ENCODE measurements at places on chromosomes 1 and 21.

DNA sequence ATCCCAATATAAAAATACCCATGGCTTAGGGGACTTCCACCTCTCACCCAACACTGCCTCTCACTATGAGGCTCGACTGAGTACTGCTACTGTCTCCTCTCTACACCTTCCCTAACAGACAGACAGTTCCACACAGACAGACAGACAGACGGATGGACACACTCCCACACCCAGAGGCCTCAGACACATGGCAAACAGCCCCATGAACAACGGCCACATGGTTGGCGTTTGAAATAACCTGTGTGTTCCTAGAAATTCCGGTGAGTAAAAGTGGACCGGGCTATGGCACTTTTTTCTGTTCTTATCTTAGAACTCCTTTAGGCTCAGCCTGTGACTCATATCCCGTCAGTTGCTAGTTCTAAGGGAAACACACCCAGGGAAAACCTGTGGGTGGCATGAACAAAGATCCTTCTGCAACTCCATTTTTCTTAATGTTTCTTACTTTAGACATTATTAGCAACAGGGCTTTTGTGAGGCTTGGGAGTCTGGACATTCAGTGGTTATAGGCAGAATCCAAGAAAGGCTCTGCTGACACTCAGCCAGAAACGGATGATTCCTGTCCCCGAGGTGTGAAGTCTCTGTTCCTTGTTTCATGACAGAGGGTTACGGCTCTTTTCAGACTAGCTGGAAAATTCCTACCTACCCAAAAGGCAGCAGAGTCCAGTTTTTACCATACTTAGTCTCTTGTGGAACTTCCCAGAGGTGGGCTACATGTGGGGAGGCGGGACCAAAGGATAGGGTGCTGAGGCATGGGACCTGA lies 90.5 kb upstream of the TLR5 start:
- DNase-seq, result no peak

DNA sequence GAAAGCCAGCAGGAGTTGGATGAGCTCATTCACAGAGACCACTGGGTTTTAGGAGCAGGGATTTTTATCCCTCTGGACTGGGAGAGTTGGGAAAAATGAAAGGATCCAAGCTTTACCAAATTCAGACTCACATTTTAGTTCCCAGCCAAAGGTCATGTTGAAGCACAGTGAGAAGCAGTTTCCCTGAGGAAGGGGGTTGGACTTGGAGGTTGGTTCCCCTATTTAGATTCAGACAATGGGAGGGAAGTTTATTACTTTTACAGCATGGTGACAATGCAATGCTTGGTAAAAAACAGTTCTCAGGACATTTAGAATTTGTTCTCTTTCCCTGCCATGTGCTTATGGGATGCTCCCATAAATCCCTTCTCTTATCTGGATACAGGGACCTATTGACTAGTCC lies 57.3 kb upstream of the ZNF648 start:
- DNase-seq, result no peak

DNA sequence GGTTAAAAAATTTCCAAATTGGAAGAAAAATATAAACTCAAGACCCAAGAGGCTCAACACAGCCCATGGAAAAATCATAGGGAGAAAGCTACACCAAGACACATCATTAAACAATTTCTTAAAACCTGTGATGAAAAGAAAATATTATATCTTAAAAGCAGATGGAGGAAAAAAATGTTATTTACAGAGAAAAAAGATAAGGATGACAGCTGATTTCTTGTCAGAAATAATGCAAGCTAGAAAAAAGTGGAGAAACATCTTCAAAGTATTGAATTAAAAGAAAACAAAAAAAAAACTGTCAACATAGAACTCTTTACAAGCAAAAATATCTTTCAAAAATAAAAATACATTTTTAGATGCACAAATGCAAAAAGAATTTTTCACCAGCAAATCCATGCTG lies 930.5 kb downstream of the ADGRL2 start:
- DNase-seq, result no peak

GRCh38 chr1:216566641-216567205 lies 143.5 kb upstream of the USH2A start:
- no peak for DNase-seq

DNA sequence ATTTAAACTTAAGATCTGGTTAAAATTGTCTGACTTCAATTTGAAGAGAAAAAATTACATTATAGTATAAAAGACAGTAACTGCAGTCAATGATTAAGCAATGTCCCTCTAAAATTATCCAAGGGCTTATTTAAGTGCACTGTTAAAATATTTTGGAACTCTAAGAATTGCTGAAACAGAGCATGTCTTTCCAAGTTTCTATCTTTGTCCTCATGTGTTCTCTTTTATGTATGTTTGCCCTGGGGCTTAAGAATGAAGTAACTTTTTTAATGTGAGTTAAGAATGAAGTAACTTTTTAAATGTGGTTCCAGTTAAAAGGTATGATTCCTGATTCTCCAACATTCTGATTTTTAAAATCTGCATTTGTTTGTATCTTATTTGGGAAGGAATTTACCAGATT lies 69.0 kb upstream of the MARK1 start:
- no peak for DNase-seq

- no peak for DNase-seq
These were observed 19.8 kb upstream of the UAP1 start for GRCh38 chr1:162541619-162542141.

DNA sequence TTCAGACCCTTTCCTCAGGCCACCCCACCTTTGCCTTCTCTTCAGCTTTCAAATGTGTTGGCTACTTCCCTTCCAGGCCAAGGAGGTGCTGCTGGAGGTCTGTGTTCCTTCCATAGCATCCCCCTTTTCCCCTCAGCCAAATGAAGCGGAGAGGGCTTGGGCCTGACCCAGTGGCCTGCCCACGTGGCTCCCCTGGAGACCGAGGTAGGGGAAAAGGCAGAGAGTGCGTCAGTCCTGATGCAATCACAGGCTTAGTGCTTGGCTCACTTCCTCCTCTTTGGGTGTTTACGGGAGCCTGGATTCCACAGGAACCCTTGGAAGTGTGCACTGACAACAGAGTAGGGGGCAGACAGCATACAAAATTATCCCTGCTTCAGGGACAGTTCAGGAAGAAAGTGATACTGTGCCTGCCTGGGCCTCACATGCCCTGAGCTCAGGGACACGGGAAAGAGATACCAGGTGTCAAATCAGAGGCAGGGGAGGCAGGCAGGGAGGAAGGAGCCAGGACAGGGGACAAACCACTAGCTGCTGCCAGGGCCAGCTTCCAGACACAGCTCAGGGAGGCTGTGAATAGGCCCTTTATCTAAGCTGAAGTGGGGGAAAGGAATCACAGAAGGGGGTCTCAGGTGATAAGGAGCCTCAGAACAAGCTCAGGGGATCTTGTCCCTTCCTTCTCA lies 16.6 kb upstream of the PTP4A2 start:
- no peak for DNase-seq

- no peak for DNase-seq
These were observed 178.6 kb downstream of the GPR52 start for GRCh38 chr1:174626031-174627025.

GRCh38 chr1:1542766-1543705 lies 2.6 kb upstream of the TMEM240 start:
- no peak for DNase-seq

DNA sequence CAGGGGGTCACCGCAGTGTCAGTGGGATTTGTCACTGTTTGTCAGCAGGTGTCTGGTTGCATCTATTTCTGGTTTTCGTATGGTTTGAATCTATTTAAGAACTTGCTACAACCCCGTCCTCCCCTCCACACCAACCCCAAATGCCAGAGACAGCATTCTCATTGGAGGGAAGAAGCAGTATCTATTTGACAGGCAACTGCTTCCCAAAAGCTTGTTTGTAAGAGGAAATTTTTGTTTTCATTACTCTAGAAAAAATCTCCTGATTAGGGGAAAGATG lies 54.4 kb downstream of the NR5A2 start:
- no peak for DNase-seq

DNA sequence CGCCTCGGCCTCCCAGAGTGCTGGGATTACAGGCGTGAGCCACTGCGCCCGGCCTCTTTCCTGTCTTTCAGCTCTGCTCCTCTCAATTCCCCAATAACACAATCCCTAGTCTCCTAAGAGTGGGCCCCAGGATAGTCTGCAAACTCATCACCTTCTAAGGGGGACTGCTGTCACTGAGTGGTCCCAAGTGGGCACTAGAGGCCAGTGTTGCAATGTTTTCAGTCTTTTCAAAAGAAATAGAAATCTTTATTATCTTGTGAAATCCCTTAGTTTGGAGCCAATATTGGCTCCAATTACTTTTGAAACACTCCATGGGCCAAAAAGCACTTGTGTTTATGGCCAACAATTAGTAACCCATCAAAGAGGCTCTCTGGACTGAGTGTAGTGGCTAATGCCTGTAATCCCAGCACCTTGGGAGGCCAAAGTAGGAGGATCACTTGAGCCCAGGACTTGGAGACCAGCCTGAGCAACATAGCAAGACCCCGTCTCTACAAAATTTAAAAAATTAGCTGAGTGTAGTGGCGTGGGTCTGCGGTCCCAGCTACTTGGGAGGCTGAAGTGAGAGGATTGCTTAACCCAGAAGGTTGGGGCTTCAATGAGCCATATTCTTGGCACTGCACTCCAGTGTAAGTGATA lies 28.6 kb upstream of the ZNF697 start:
- no peak for DNase-seq

DNA sequence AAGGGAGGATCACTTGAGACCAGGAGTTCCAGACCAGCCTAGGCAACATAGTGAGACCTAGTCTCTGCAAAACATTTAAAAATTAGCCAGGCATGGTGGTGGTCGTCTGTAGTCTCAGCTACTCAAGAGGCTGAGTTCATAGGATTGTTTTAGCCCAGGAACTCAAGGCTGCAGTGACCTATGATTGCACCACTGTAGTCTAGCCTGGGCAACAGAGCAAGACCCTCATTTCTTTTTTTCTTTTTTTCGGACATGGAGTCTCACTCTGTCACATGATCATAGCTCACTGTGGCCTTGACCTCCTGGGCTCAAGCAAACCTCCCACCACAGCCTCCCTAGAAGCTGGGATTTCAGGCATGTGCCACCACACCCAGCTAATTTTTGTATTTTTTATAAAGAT lies 31.9 kb upstream of the RCC2 start:
- no peak for DNase-seq

GRCh38 chr1:39258146-39258924 lies 53.8 kb downstream of the MACF1 start:
- DNase-seq, result peak; percentile 35

GRCh38 chr21:45001134-45002095 lies 61.6 kb downstream of the SLX9 start:
- no peak for DNase-seq

DNA sequence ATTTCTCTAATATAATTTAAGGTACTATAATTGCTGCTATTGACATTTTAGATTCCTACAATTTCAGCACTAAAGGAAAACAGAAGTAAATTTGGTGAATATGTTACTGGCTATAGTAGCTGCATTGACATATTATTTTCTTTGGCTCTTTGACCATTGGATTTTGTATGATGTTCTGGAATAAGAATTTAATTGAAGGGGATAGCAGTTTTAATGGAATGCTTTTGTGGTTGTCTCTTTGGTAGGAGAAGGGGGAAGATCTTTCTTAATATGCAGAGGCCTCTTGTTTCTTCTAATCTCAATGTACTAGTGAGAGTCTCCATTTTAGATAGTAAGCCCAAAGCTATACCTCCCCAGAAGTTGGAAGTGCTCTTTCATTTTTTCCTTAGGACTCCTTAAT lies 6.9 kb downstream of the DTL start:
- no peak for DNase-seq

GRCh38 chr1:93440272-93440671 lies 7.6 kb upstream of the FNBP1L start:
- DNase-seq, result no peak

DNA sequence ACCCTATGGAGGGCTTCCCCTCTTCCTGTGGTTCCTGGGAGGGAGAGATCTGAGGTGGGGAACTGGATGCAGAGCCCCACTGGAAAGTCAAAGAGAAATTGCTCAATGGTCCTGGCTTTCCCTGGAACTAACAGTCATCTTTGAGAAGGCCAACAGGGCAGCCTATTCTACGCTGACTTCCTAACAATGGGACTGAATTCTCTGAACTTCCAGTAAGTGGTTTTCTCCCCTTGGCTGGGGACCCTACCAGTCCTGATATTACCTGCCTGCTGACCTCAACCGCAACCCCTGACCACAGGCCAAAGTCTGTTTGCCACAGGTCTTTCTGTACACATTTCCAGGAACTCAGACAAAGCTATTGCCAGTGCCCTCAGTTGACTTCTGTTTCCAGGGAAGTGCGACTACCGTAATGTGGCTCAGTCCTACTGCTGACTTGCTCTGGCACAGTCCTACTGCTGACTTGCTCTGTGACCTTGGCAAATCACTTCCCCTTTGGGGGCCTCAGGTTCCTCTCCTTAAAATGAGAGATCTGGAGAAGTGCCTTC lies 55.3 kb downstream of the C8B start:
- DNase-seq, result no peak

DNA sequence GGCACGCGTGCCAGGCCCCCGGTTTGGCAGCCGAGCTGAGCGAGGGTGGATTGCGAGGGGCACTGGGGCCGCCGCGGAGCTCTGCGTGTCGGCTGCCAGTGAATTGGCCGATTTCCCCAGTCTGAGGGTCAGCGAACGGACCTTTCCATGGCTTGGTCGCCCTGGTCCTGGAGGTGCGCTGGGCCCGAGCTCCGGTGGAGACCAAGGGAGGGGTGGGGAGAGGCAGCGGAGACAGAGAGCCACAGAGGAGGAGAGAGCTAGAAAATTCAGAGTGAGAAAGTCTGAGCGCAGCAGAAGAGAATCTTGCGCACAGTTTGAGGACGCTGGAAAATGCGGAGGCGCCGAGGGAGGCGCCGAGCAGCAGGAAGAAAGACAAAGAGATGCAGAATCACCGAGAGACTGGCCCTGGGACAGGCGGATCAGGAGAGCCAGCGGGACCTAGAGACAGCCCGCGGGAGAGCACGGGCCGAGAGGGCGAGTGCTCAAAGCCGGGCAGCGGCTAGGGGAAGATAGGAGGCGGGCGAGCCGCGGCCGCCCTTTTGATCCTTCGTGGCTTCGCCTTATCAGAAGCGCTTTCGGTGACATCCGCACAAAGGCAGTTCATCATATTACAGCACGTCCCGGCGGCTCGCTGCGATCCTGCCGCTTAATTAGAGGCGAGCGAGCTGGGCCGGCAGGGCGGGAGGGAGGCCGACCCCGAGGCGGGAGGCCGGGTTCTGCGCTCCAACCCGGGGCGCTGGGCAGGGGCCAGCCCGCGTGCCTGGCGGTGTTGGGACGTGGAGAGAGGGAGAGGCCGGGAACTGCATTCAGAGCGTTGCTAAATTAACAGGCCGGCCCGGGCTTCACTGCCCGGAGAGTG lies 12.7 kb downstream of the PAX7 start:
- no peak for DNase-seq
